Cardiac atrium fibroblast (primary cell): ENCODE measurements at places on chromosomes 6 and 20. TPM values are rescaled to one million over a fixed set of nuclear protein-coding genes. Genes with fewer than 3 reads are reported as not detected.

KCNS1 gene
- total RNA-seq = 2.3 and 2.4 TPM in 2 replicates

GMPR gene
- total RNA-seq = 2.6 and 3.4 TPM in 2 replicates

CFAP61 gene
- total RNA-seq = not detected in 2 replicates

NR2E1 gene
- total RNA-seq = not detected in 2 replicates
